ENCODE measurements at places on chromosomes 2 and 18.
A peak's percentile ranks its signal among the peaks of the same experiment; 100 is the strongest.

DNA sequence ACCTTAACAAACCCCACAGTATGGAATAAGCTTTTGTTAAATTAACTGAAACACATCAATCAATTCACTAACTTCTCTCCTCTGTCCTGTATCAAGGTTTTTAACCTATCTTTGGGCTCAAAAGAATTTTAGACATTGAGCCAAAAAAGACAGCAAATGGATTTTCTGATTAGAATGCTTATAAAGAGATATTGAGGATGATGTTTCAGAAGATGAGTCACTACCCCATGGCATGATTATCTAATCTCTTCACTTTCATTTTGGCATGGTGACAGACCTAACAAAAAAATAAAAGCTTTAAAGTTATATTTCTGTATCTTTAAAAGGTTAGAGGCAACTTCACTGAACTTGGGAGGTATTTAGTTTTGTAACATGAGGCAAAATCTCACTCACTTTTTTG, 55.5 kb downstream of the SGPP2 start:
- no peak for DNase-seq

GRCh38 chr2:152626911-152627339, 90.3 kb downstream of the PRPF40A start:
- no peak for DNase-seq

DNA sequence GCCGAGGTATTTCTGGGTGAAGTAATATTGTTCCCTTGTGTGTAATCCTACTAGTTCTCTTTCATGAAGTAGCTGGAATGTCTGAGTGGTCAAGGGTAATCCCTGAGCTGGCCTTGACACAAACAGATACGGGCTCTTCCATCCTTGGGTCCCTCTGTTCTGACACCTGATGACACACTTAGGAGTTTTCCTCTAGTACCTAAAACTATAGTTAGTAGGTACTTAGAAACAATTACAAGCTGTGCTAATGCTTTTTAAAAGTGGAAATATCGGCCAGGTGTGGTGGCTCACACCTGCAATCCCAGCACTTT, 59.2 kb upstream of the IL1R1 start:
- no peak for DNase-seq

- DNase-seq, result no peak
Measured at GRCh38 chr2:165239230-165239629, at the start of gene SCN2A. TSS of gene SCN2A (plus strand) at chr2:165239414. CDS start at chr2:165295824, 56,410 bp downstream.

DNA sequence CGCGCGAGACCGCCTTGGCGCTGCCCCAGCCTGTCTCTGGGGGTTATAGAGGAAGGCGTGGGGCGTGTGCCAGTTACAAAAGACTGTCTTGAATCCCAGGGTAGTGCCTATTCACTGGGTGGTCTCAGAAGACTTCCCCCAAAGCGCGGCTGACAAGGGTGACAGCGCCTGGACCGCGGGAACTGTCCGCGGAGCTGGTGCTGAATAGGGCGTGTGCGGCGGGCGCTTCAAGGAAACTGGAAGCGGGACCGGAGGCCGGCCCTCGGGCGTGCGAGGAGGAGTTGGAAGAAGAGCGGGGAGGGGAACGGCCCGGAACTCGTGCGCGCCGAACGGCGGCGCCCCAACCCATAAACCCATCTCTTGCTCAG, 2.3 kb downstream of the EGR4 start:
- DNase-seq, result peak; percentile 84

DNA sequence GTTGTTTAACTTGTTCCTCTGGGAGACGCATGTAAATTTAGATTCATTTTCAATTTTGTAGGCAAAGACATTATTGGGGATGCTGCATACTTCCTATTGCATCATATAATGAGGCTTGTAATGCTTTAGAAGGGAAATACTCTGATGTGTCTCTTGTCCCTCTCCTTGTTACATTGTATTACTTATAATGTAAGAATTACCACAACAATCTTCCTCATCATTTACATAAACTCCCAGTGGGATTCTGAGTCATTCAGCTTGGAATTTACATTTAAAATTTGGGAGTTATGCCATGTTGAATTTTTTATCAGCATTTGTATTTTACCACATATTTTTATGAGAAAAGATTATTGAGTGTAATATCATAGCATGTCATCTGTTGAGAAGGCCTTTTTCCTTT, 963.4 kb upstream of the NRXN1 start:
- DNase-seq, result no peak

GRCh38 chr2:100606332-100606725, 43.5 kb downstream of the PDCL3 start:
- no peak for DNase-seq

DNA sequence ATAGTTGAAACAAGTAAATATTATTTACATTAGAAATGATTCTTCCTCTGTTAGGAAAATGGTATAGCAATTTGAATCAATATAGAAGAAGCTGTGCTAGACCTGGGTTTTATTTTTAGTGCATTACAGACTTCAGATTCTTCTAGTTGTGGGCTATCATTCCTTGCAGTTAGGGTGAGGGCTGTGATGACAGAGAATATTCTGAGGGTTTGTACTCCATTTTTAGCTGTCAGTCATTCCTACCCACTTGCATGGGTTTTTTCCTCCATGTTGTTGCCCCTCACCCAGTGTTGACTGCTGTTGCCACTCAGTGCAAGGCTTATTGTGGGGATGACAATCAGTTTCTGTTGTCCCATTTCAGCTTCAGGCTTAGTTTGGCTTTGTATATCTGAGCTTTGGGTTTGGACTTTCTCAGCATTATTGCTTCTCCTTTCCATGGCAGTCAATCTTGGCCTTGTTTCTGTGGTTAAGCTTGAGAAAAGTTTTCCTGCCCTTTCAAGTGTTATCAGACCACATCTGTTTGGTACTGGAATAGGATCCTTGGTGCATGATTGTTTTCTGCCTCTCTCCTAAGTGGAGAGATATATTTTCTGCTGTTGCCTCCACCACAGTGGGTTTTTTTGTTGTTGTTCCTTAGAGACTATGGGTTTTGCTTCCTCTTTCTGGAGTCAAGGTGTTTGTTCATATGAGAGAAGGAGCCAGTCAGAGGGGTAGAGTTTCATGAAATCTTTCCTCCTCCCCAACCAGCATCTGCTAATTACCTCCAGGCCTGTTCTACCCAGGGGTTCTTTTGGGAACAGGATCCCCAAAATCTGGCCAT, 312.7 kb upstream of the CWC22 start:
- no peak for DNase-seq

GRCh38 chr2:60998628-60999545, 18.6 kb upstream of the PEX13 start:
- no peak for DNase-seq

DNA sequence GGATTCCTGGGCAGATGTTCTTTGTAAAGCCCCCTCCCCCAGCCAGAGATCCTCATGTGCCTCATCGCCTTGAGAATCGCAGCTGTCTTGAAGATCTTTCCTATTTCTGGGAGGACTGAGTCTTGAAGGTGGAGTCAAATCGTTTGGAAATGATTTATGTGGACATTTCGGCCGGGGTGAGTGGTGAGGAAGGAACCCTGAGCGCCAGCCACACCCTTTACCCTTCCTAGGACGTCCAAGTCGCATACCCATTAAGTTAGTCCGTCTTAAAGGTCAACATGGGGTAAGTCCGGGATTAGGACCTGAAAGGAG, 84.9 kb upstream of the ZCCHC2 start:
- DNase-seq, result no peak
